Activated CD8-positive, alpha-beta memory T cell treated with anti-CD3 and anti-CD28 coated beads, Interleukin-2, amount 10 ng/mL, durations not matched to agents 7 days and 5 days (primary cell): ENCODE measurements at places on chromosomes 2 and 18. TPM values are rescaled to one million over a fixed set of nuclear protein-coding genes. Genes with fewer than 3 reads are reported as not detected.

- no peak overlapping the region for H3K27ac ChIP-seq
- peaks cover 7% of the 10 kb centered on the region for H3K4me1 ChIP-seq
- H3K4me3 ChIP-seq = no peak overlapping the region
- H3K36me3 ChIP-seq = no peaks in the 10 kb centered on the region
Observed at GRCh38 chr2:127651971-127652550, 6.1 kb downstream of the GPR17 start.

The EPHA4 gene
- total RNA-seq = 0.59 TPM

DNA sequence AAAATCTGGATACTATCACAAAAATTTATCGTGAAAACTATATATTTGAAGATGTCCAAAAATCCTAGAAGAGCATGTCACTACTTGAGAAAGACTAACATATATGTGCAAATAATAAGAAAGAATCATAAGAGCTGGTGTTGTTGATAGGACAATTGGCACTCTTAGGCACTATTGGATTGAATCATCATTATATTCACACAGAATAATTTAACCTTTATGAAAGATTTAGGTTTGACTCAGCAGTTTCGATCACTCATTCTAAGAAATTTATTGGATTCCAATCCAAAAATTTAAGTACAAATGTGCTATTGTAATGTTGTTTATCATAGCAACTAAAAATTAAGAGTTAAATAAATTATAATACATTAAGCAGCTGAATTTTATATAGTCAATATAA is 503.6 kb downstream of the SPAG16 start:
- no peak overlapping the region for H3K4me3 ChIP-seq
- H3K27ac ChIP-seq = no peak overlapping the region
- H3K36me3 ChIP-seq = no peaks in the 10 kb centered on the region
- no peaks in the 10 kb centered on the region for H3K4me1 ChIP-seq
- no peak for DNase-seq

The PRKAG3 gene
- total RNA-seq = not detected
